GM19239 (cell line): ENCODE measurements at places on chromosomes 11 and 22.

DNA sequence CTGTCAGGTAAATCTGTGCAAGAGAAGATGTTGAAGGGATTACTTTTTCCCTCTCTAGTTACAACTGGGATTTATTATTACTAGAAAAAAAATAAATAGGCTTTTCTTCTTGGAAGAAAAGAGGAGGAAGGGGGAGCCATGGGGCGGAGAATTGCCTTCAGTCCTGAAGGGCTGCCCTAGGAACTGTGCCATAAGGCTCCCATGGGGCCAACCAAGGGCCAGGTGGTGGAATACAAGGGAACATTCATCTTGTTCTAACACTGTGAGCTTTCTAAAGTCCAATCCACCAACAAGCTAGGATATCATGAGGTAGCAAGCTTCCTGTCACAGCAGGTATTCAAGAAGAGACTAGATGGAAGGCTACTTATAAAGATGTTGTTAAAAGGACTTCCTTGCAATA lies 24.8 kb upstream of the NRIP3 start:
- DNase-seq = no peak

DNA sequence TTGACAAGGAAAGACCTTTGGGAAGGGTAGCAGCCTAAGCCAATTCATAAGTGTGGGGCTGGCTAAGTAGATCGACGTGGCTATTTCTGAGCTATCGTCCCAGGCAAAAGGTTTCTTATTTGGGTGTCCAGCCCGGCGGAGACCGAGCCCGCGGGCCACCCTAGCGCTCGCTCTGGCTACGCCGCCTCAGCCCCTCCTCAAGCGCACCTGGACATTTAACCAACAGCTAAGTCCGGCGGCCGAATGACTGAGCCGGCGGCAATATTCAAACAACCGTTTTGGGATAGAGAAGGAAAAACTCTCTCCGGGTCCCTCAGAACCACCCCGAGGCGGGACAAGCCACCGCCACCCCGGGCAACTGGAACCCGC lies 457 bp downstream of the RNF141 start:
- no peak for DNase-seq

DNA sequence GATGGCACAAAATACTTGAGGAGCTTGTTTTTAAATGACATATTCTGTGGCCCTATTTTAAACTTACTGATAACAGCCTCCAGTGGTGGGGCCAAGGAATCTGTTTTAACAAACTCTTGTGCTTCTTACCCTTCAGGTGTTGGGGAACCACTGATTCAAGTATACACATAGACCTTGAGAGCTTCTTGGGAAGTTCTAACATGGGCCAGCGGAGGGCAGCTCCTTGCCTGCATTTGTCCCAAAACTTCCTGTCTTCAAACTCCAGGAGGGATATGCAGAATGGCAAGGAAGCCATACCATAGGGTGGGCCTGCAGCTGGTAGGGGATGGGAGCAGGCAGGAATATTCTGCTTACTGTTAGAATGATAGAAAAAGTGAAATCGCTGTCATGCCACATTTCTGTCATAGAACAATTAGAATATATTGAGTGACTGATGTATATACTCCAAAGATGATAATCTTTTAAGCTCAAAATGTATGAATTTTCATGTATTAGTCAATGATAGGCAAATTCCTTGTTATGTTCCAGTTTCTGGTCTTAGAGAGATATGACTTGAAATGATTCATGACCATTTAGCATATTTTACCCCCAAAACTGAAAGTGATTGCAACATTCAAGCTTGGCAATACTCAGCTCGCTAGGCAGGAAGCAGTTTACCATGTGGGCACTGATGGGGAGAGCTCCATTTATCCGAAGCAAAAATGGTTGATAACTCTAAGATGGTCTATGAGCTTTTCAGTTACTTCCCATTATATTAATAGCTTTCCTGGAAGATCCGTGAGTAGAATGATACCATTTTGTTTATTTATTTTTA lies 9.2 kb downstream of the EXT2 start:
- DNase-seq = no peak

DNA sequence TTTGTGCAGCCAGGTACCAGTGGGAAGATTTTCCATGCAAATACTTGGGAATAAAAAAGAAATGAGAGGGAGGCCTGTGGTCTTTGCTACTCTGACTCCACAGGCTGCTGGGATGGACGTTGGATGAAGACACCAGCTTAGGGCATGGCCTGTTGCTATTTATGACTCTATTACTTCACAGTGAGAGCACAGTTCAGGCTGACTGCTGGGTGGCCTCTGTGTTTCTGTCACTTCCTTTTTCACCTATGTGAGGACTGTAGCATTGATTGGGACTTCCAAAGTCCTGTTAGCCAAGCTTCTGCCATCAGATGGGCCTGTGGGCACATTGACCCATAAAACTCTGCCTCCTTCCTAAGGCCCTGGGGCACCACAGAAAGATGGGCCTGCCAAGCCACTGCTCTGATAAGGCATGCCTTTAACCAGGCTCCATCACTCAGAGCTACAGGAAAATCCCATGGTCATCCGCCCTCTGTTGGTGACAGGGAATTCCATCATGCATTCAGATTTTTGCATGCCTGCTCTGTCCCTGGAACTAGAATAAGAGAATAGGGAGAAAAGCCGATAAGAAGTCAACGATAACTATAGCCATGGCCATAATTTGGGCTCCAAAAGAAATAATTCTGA lies 64.6 kb downstream of the KCNJ1 start:
- DNase-seq = no peak

- DNase-seq = no peak
Observed at GRCh38 chr11:115627666-115628460, 123.6 kb upstream of the CADM1 start.

- DNase-seq = no peak
Observed at GRCh38 chr11:35852056-35852455, 91.8 kb upstream of the LDLRAD3 start.

- no peak for DNase-seq
Observed at GRCh38 chr22:49686495-49687219, 141.0 kb downstream of the BRD1 start.

DNA sequence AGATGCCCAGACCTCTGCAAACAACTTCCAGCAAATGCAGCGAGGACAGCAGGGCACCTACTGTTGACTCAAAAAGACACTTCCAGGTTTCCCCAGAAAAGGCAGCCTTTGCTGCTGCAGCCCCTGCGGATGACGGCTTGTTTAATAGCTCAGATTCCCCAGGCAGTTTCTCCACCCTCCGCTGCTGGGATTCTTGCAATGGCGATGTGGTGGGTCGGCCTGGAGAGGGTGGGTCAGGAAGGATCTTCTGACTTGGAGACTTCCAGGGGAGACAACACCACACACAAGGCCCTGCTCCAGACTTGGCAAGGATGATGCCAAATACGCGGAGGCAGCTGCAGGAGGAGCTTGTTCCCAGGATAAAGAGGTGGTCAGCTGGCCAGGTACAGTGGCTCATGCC lies 17.9 kb upstream of the TREH start:
- no peak for DNase-seq

DNA sequence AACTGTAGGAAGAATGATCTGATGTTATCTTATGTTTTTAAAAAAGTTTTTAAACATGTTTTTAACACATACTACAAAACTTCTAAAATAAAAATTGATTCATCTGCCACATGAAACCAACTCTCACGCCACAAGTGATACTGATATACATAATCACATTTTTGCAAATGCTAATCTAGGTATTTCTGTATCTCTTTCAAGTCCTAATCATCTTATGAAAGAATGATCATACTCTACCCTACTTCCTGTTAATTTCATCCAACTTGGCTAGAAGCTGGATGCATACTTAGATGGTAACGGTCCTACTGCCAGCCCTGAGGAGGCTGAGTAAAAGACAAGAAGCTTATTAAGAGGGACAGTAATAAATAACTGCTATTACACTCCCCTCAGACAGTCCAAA lies 19.2 kb downstream of the THAP12 start:
- no peak for DNase-seq

- no peak for DNase-seq
Observed at GRCh38 chr11:66716996-66717395, 12.0 kb downstream of the SPTBN2 start.

- DNase-seq = no peak
Observed at GRCh38 chr11:113876074-113876797, 864 bp upstream of the USP28 start.

DNA sequence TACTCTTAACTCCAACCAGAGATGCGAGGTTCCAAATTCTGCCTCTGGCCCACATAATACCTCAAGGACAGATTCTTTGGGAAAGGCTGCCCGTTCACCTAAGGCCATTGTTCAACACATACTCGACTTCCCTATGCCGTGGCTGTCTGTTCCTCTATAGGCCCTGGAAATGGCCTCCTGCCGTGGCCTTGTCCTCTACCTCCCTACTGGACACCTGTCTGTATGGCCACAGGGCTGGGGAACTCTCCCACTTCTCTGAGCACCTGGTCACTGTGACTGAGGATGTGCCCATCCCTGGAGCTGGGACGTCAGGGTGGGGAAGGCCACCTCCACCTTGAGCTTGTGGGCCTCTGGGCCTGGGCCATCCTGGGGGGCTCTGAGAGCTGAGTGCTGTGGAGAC lies 340.5 kb upstream of the B3GAT1 start:
- no peak for DNase-seq

GRCh38 chr11:111047374-111047773 lies 198.2 kb upstream of the POU2AF2 start:
- DNase-seq = no peak

- DNase-seq = no peak
Observed at GRCh38 chr11:133337951-133338418, 194.3 kb downstream of the OPCML start.

DNA sequence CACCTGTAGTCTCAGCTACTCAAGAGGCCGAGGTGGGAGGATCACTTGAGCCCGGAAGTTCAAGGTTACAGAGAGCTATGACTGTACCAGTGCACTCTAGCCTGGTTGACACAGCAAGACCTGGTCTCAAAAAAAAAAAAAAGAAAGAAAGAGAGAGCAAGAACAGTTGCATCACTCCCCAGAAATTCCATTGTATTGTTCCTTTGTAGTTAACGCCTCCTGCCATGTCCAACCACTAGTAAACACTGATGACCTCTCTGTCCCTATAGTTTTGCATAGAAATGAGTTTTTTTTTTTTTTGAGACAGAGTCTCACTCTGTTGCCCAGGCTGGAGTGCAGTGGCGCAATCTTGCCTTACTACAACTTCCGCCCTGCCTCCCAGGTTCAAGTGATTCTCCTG lies 10.8 kb downstream of the PATL1 start:
- no peak for DNase-seq

- no peak for DNase-seq
Observed at GRCh38 chr11:83692675-83693074, 406.5 kb upstream of the CCDC90B start.

GRCh38 chr11:76673176-76674142 lies 2.9 kb upstream of the LRRC32 start:
- DNase-seq = no peak

DNA sequence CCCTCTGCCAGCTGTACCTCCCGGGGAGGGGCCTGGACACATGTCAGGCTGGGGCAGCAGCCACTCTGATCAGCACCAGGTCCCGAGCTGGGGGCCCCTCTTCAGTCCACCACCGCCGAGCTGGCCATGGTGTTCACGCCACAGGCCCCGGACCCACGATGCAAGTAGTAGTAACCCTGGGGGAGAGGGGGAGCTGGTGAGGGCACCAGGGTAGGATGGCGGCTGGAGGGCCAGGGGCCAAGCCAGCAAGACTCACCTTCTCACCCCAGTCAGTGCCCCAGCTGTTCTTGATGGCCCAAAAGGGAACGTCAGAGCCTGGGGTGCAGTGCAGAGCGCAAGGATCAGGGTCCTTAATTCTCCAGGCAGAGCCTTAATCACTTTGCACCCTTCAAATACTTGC lies 4.6 kb downstream of the CTSF start:
- no peak for DNase-seq

- no peak for DNase-seq
Observed at GRCh38 chr11:44779736-44780520, 53.2 kb downstream of the TSPAN18 start.

DNA sequence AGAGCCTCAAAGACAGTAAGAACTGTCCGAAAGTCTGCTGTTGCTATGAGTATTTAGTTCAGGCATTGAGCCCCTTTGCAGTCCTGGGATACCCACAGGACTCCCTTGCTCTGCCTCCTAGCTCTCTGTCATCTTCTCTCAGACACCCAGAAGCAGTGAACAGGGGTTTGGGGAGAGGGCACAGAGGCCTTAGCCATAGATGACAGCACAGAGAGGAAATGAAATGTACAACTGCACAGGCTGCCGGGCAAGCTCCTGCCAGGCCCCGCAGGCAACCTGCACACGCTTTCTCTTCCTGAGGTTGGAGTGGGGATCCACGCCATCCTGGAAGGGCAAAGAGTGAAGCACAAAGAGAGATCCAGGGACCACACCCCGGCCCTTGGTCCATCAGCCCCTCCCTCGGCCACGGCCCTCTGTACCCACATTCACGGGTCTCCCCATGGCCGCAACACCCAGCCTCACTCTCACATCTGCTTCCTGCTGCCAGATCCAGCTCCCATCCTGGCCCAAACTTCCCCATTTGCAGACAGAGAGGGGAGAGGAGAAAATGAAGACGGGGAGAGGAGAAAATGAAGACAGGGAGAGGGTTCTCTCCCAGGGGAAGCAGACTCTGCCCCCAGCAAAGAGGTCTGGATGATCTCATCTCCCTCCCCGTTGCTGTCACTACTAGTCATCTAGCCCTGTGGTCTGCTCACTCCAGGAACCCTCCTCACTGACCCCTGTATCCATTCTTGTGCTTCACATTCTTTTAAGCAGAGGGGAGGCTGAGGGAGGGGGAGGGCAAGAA lies 40.7 kb downstream of the CD6 start:
- no peak for DNase-seq

DNA sequence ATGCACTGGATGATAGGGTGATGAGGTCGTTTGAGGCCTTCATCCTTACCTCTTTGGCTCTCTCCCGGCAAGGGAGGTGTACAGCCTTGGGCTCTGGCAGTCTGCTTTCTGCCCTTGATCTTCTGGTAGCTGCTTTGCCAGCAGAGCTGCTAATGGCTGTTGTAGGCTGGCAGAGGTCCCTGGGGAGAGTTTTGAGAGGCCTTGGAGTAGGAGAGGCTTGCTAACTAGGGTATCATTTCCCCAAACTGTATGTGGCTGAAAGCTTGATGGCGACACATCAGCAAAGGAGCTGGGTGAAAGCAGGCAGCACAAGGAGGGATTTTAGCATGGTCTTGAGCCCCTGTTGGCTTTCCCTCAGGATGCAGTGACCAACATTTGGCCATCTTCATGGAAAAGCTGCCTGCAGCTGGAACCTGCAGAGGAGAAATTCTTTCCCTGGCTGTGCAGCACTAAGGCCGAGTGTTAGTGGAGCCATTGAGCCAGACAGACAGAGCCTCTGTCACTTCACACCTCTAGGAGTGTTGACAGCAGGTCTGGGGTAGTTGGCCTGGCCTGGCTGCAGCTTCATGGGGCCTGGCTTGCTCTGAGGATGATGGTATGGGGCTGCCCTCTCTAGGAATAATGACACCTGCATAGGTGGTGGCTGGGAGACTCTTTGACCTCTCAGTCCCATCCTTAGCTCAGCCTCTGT lies 3.5 kb upstream of the AMPD3 start:
- peak; percentile 29 for DNase-seq

GRCh38 chr11:64870893-64871466 lies 7.4 kb downstream of the EHD1 start:
- no peak for DNase-seq

GRCh38 chr11:44615913-44616791 lies 50.7 kb downstream of the CD82 start:
- no peak for DNase-seq

- DNase-seq = no peak
Observed at GRCh38 chr11:8731647-8732323, 49.2 kb downstream of the RPL27A start.

GRCh38 chr11:14312736-14313438 lies 46.1 kb downstream of the RRAS2 start:
- DNase-seq = no peak
